ENCODE measurements at places on chromosomes 16 and 17. TPM values are rescaled to one million over a fixed set of nuclear protein-coding genes. Genes with fewer than 3 reads are reported as not detected.

DNA sequence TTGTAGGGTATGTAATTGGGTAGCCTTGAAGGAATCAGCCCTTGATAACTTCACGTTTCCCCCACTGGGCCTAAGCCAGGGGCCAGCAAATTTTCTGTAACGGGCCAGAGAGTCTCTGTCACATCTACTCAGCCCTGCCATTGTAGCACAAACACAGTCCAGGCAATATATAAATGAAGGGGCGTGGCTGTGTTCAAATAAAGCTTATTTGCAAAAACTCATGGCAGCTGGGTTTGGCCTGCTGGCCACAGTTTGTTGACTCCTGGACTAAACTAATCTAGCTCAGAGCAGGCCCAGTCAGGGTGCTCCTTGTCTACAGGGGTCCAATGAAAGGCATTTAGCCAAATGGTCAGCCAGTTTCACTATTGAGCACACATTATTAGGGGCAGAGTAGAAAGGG lies 141.6 kb downstream of the CCDC182 start:
- peak overlapping the region; percentile 7 for H3K27ac ChIP-seq
- peaks cover 19% of the 10 kb centered on the region for H3K4me1 ChIP-seq
- no peak for DNase-seq
- H3K27me3 ChIP-seq, result no peaks in the 10 kb centered on the region
- no peak overlapping the region for H3K4me3 ChIP-seq

DNA sequence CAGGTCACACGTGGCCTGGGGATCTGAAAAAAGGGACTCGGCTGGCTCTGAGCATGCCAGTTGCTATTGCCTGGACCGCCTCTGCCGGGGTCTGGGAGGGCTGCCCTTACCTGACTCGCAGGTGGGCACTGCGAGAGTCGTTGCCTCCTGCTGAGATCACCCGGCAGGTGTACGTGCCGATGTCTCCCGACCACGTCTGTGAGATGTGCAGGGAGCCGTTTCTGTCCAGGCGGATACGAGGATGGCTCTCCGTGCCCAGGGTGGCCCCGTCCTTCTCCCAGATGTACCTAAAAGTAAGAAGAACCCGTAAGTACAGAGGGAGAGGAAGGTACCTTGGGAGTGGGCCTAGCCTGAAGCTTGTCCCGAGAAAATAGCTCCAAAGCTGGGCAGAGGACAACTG lies 112.0 kb upstream of the CDC42EP4 start:
- H3K4me3 ChIP-seq, result no peak overlapping the region
- no peaks in the 10 kb centered on the region for H3K27me3 ChIP-seq
- peaks cover 21% of the 10 kb centered on the region for H3K36me3 ChIP-seq
- H3K4me1 ChIP-seq, result no peaks in the 10 kb centered on the region
- no peak overlapping the region for H3K27ac ChIP-seq

GRCh38 chr16:51508490-51509212 lies 357.6 kb upstream of the SALL1 start:
- no peaks in the 10 kb centered on the region for H3K36me3 ChIP-seq
- H3K27me3 ChIP-seq, result no peaks in the 10 kb centered on the region
- H3K4me1 ChIP-seq, result no peaks in the 10 kb centered on the region
- DNase-seq, result no peak

DNA sequence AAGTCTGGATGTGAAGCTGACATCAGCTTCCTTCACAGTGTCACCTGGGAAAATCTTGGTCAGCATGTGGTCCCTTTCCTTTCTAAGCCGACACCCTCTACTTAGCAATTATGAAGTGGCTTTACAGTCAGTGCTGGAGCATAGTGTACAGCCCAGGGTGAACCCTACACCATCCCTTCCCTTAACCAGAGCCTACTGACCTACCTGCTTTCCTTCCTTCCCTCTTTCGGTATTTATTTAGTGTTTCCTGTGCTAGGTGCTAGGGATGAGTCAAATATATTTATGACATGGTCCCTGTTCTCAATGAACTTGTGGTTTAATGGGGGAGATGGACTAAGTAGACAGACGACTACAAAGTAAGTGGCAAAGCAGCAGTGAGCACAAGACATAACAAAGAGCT lies 77.5 kb downstream of the CDK5R1 start:
- no peaks in the 10 kb centered on the region for H3K4me1 ChIP-seq
- no peak overlapping the region for H3K27ac ChIP-seq
- H3K4me3 ChIP-seq, result no peak overlapping the region
- no peaks in the 10 kb centered on the region for H3K36me3 ChIP-seq
- no peak for DNase-seq

The KCNJ18 gene
- total RNA-seq, result not detected

DNA sequence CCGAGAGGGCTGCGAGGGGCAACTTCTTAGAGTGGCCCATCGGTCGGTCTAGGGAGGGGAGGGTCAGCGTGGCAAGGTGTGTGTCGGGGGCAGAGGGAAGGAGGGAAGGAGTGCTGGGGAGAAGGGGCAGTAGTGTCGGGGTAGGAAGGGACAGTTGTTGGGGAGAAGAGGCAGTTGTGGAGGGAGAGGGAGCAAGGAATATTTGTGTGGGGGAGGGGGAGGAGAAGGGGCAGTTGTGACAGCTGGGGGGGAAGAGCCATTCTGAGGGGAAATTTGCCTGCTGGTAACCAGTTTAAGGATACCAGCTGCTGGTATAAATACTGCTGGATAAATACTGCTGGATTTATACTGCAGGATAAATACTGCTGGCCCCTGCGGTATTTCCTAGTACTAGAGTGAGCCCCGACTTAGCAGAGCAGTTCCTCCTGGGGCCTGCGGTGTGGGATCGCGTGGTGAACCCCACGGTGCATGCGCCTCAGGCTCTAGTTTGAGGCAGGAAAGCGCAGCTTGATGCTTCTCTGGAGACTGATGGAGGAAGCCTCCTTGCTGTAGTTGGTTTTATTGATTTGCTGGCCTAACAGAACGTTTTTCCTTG lies 309 bp downstream of the DNAH2 start:
- peak overlapping the region; percentile 40 for H3K4me3 ChIP-seq
- H3K4me1 ChIP-seq, result no peaks in the 10 kb centered on the region
- no peak overlapping the region for H3K27ac ChIP-seq
- no peaks in the 10 kb centered on the region for H3K36me3 ChIP-seq

GRCh38 chr17:78125138-78125913 lies 3.2 kb downstream of the TMC6 start:
- H3K4me3 ChIP-seq, result no peak overlapping the region
- no peaks in the 10 kb centered on the region for H3K27me3 ChIP-seq
- no peak for DNase-seq
- H3K4me1 ChIP-seq, result peaks cover 14% of the 10 kb centered on the region

DNA sequence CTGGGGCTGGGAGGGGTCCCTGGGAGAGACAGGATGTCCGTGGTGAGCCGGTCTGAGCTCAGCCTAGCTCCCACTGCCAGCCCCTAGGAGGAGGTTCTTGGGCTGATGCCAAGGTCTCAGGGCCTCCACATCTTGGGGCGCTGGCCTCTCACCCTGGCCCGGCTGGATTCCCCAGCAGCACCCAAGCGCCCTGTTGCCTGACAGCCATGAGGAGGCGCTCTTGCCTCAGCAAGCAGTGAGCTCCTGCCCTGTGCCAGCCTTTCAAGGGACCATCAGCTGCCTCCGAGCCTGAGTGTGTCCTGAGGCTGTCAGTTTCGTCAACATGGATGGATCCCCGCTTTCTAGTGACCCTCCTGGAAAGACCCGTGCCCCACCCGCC lies 234.9 kb upstream of the CIBAR2 start:
- no peak overlapping the region for H3K4me3 ChIP-seq
- H3K36me3 ChIP-seq, result no peaks in the 10 kb centered on the region
- DNase-seq, result peak; percentile 31
- H3K27ac ChIP-seq, result no peak overlapping the region

DNA sequence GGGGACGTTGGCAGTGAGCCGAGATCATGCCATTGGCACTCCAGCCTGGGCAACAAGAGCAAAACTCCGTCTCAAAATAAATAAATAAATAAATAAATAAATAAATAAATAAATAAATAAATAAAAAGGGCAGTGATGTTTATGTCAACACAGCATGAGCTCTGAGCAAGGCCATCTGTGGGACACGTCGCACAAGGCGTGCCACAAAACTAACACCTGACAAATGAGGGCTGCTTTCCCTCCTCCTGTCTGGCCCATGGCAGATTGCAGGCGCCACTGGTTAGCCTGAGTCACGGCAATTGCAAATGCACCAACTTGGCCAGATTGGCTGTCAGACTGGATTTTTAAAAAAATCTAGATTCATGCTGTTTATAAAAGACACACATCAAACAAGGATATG lies 25.9 kb upstream of the SPNS3 start:
- H3K27ac ChIP-seq, result no peak overlapping the region
- DNase-seq, result no peak
- no peak overlapping the region for H3K4me3 ChIP-seq
- no peaks in the 10 kb centered on the region for H3K27me3 ChIP-seq
- H3K4me1 ChIP-seq, result no peaks in the 10 kb centered on the region
- H3K36me3 ChIP-seq, result no peaks in the 10 kb centered on the region

Data from cardiac muscle cell (in vitro differentiated cells and primary cell).